ENCODE measurements at places on chromosomes 7 and 10.

DNA sequence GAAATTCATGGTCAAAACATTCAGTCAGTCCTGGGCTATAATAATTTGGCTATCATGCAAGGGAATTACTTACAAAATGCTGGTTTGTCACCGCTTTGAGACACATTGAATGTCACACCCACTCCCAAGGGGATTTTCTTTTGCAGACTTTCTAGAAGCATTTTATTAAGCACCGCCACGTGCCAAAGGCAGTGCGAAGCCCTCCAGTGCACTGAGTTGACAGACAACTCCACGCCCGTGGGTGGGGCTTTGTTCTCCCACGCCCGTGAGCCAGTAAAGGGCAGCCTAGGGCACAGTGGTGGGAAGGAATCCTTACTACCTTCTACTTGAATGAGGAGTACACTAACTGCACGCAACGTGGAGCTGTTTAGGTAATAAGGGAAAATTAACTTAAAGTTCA, 515.8 kb downstream of the KCNMA1 start:
- no peak for DNase-seq

DNA sequence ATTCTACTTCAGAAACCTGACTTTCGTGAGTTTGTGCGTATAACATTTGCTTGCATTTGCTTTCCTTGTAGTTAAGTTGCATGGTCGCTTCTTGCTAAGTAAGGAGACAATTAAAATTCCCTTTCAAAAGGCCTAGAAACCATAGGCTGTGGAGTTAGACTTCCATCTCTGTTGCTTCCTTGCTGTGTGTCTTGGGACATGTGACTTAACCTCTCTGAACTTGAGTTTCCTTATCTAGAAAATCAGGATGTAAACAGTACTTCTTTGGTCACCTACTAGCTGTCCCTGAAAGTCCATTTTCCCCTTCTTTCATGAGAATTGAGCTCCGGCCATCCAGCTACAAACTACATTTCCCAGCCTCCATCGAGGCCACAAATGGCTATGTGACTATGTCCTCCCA, 89.2 kb downstream of the ITIH5 start:
- DNase-seq, result no peak

- DNase-seq, result no peak
These were observed 181.3 kb downstream of the RPS24 start for GRCh38 chr10:78214955-78215354.

DNA sequence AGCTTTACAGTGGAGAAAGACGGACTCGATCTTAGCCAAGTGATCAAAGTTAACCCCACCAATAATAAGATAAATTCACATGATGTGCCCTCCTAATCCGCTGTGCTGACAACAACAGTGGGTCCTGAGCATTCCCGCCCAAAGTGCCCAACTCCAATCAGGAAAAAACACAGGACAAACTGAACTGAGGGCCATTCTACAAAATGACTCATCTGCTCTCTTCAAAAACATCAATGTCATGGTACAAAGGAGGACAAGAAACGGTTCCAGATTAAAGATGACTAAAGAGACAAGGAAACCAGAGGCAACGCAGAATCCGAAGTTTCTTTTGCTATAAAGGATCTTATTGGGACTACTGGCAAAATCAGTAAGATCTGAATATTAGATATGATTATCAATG, 79.4 kb downstream of the CTBP2 start:
- DNase-seq, result no peak

- DNase-seq, result no peak
These were observed 404.5 kb upstream of the ANKRD30A start for GRCh38 chr10:36720895-36721294.

DNA sequence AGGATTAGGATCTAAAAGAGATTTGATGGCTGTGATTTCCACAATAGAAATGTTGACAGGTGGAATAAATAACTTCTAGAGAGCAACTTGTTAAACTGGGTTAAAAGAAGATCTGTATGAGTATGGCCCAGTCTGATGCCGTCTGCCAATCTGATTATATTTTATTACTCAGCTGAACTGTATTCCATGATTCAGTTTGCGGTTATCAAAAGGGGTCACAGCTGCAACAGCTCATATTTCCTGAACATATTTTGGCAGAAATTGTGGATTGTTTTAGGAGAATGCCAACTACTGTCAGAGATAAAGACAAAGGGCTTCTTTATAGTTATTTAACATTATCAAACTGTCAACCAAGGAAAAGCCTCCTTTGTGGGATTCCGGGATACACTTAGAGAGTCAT, 244.8 kb upstream of the MINDY3 start:
- DNase-seq, result no peak

GRCh38 chr7:151807846-151808245, 69.1 kb downstream of the PRKAG2 start:
- no peak for DNase-seq

DNA sequence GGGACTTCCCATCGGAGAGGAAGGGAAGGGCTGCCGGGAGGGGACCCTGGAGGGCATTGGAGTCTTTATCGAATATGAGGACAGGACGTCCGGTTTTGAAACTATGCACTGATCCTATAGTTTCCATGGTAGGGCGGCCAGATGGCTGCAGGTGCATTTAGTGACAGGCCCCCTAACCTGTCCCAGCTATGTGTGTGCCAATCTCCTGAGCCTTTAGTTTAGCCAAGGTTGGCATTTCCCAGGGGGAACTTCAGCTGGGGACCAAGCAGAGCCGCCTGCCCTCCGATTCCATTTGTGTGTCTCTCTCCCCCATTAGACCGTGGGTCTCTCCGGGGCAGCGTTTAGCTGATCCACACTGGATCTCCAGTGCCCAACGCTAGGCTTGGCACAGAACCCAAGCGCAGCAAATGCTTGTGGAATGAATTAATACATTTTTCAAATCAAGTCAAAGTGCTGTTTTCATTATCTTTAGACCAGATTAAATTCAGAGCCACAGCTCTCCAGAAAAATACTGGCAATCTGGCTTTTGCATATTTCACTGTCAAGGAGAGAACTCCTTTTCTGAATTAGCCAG, 19.9 kb downstream of the TMEM270 start:
- no peak for DNase-seq

GRCh38 chr7:98130959-98131358, 24.3 kb downstream of the LMTK2 start:
- no peak for DNase-seq

DNA sequence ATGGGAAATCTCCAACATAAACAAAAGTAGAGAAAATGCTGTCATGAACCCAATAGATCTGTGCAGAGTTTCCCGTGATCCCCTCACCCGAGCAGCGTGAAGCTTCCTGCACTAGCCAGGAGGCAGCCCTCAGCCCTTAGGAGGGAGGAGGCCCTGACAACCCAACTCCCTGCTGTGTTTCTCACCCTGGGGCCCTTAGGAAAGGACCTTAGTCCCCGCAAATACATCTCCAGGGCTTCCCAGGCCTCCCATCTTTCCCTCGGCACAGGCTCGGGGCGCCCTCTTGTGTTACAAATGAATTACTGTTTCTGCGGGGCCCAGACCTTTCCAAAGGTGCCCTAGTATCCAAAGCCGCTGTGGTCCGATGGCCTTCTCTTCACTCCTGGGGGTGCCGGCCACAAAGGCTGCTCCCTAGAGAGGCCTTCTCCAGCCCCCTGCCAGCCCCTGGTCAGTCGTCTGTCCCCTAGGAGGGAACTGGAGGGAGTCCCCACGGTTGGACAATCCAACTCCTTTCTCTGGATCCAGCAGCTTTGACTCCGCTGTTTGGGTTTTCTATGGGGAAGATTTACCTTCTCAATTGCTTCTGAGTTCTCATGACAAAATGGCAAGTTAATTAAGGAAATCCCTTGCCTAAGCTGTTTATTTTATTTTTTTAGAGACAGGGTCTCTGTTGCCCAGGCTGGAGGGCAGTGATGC, 49.9 kb upstream of the SH2B2 start:
- no peak for DNase-seq

GRCh38 chr10:110754375-110755105, 110.4 kb downstream of the RBM20 start:
- DNase-seq, result no peak

GRCh38 chr10:52621635-52622079, 150.9 kb downstream of the MBL2 start:
- no peak for DNase-seq

GRCh38 chr7:83575436-83575835, 73.5 kb downstream of the SEMA3E start:
- DNase-seq, result no peak

- no peak for DNase-seq
These were observed 65.7 kb downstream of the VSTM4 start for GRCh38 chr10:49049660-49050059.

GRCh38 chr7:64905547-64905946, 2.5 kb downstream of the ZNF273 start:
- no peak for DNase-seq

- no peak for DNase-seq
These were observed 742.1 kb downstream of the GRID1 start for GRCh38 chr10:85624511-85624910.

DNA sequence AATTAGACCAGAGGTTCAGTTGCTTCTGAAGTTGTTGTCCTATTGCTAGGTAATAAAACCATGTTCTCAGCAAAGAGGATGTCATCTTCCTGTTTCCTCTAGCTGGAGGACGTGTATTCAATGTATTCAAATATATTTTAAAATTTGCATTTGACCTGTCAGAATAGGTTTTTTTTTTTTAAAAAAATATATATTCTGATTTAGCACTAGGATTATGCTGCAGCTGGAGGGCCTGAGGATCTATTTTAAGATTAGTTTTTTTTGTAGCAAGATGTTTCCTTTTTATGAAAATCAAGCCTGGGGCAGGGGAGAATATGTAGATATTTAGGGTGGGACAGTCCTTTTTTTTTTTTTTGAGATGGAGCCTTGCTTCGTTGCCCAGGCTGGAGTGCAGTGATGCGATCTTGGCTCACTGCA, 337.0 kb downstream of the FRMD4A start:
- no peak for DNase-seq

DNA sequence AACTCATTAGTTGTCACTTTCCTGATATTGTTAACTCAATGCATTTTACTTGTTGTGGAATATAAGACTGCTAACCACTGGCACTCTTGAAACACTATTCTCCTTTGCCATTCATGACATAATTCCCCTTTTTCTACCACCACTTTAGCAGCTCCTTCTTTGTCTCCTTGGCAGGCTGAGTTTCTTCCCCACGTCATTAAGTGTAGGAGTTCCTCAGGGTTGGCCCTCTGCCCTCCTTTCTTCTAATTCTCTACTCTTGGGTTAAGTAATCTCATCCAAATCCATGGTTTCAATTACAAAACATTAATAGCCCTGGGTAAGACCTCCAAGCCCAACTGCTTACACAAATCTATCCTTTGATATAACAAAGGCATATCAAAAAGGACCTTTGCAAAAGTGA, 175.1 kb downstream of the HGF start:
- no peak for DNase-seq

- DNase-seq, result no peak
These were observed 22.5 kb downstream of the CD36 start for GRCh38 chr7:80660939-80661338.

- DNase-seq, result no peak
These were observed 32.0 kb upstream of the WAPL start for GRCh38 chr10:86553639-86554038.

DNA sequence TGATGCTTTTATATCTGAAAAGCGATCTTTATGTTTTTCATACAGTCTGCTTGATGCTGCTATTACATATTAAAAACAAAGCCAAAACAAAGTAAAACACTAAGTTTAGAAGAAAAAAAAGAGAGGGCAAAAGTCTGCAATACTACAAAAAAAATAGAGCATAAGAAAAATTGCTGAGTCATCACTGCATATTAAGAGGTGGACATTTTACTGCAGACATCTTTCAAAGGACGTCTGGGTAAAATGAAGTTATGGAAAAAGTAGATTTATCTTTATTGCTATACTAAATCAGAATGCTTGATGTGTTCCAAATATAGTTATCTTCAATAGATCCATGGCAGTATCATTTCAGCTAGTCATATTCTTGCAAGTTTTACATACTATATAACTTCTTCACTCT, 172.0 kb downstream of the MAGI2 start:
- no peak for DNase-seq

- no peak for DNase-seq
These were observed 5.2 kb upstream of the HOXA2 start for GRCh38 chr7:27107391-27108381.

DNA sequence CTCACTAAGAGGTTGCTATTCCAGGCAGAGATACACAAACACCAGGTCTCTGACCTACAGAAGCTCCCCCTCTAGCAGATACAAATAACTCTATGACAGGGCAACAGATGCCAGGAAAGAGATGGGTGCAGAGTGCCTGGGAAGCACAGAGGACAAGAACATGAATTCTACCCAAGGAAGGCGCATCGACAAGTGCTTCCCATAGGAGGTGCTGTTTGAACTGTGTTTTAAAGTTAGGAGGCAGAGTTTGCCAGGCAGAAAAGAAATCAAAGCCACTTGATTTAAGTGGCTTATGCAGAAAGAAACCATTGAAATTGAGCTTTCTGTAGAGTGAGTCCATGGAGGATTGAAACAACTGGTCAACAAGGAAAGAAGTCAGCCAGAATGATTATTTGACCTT, 35.3 kb upstream of the EGR2 start:
- DNase-seq, result no peak

- no peak for DNase-seq
These were observed 17.6 kb downstream of the LRRN3 start for GRCh38 chr7:111108496-111108895.

DNA sequence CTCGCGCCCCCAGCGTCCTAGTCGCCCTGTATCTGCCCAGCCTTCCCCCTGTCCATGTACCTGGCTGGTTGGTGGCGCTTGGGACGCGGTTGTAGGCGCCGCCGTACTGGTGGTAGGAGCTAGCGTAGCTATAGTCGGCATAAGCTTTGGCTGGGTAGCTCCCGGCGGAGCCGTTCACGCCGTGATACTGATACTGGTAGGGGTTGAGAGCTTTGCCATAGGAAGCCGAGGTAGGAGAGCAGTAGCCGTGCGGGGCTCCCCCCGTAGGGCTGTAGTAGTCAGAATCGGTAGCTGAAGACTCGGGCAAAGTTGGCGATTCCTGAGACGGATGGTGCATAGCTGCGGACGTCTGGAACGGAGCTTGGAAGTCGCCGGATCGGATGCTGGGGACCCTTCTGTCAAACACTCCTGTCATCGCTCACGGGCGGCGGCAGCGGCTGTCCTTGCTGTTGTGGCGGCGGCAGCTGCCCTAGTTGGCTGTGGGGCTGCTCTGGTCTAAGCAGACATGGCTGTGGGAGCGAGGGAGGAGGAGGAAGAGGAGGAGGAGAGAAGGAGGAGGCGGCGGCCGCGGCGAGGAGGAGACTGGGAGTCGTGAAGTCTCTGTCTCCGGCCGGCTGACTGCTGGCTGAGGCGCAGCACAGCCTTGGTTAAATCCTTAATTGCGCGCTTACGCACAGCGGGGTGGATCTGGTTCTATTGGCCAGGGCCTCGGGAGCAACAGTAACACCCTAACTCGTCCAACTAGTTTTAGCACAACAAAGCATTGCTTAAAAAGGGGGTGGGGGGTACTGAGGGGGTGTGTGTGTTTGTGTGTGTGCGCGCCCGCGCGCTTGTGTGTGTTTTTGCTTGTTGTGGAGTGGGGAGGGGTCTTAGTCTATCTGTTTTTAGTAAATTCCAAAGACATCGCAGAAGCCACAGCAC, at the start of gene DLX5:
TSS of gene DLX5 (minus strand) at position 623 of the 921 bp plus-strand sequence. CDS start at position 415, 208 bp downstream.
- no peak for DNase-seq

- no peak for DNase-seq
These were observed 9.8 kb downstream of the LARP4B start for GRCh38 chr10:921471-922414.
